ENCODE measurements at places on chromosomes 12 and 14.

- H3K27me3 ChIP-seq, result peaks cover 38% of the 10 kb centered on the region
- no peaks in the 10 kb centered on the region for H3K36me3 ChIP-seq
- no peak overlapping the region for H3K27ac ChIP-seq
- peak overlapping the region; percentile 26 for H3K4me3 ChIP-seq
Observed at GRCh38 chr12:49540229-49541139, 1.7 kb downstream of the KCNH3 start.

- H3K4me1 ChIP-seq, result peaks cover 28% of the 10 kb centered on the region
- DNase-seq, result peak; percentile 47
- H3K4me3 ChIP-seq, result peak overlapping the region; percentile 86
- H3K27ac ChIP-seq, result peak overlapping the region; percentile 92
- H3K36me3 ChIP-seq, result peaks cover 3% of the 10 kb centered on the region
Observed at GRCh38 chr12:7959701-7960121, 23.7 kb upstream of the SLC2A3 start.

DNA sequence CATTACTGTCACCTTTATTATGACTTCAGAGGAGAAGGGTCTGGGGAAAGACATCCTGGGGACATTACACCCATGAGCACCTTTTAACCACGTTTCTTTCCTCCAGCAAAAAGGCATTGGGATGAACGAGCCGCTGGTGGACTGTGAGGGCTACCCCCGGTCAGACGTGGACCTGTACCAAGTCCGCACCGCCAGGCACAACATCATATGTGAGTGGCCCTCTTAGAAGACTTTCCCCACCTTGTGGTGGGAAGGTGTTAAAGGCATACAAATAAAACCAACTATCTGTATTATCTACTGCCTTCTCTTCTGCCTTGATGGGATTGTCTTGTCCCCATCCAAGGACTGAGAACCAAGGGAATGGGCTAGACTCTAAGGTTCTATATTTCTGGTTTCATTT lies 6.0 kb downstream of the PSMD9 start:
- no peak for DNase-seq
- H3K27ac ChIP-seq, result no peak overlapping the region
- peaks cover 21% of the 10 kb centered on the region for H3K36me3 ChIP-seq
- H3K4me1 ChIP-seq, result peaks cover 34% of the 10 kb centered on the region
- no peaks in the 10 kb centered on the region for H3K27me3 ChIP-seq
- H3K4me3 ChIP-seq, result no peak overlapping the region

- H3K4me3 ChIP-seq, result no peak overlapping the region
- DNase-seq, result no peak
- no peaks in the 10 kb centered on the region for H3K36me3 ChIP-seq
- H3K27ac ChIP-seq, result no peak overlapping the region
Observed at GRCh38 chr14:38522724-38523123, 266.8 kb upstream of the CLEC14A start.

DNA sequence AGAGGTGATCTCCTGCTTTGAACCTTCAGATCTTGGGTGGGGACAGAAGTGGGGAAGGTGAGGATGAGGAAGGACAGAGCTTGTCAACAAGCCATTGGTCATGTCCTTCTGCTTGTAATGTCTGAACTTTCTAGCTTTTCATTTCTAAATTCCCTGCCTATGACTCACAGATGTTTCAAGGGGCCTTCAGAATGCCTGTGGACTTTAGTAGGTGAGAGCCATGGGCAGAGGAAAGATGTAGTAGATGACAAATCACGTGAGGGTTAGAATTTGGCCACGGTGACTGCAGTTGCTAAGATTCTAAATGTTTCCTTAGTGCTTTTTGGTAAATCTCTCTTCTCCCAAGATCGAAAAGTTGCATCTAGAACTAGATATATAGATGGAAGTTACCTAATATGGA lies 18.7 kb upstream of the CREBL2 start:
- DNase-seq, result no peak
- H3K27me3 ChIP-seq, result peaks cover 4% of the 10 kb centered on the region
- H3K36me3 ChIP-seq, result no peaks in the 10 kb centered on the region
- H3K27ac ChIP-seq, result no peak overlapping the region
- H3K4me3 ChIP-seq, result no peak overlapping the region

- peaks cover 23% of the 10 kb centered on the region for H3K4me1 ChIP-seq
- no peak overlapping the region for H3K4me3 ChIP-seq
- peaks cover 19% of the 10 kb centered on the region for H3K36me3 ChIP-seq
- H3K27me3 ChIP-seq, result no peaks in the 10 kb centered on the region
Observed at GRCh38 chr12:109944561-109945359, 44.7 kb downstream of the TCHP start.

GRCh38 chr12:25480145-25480544 lies 72.9 kb downstream of the LMNTD1 start:
- H3K36me3 ChIP-seq, result no peaks in the 10 kb centered on the region
- no peaks in the 10 kb centered on the region for H3K27me3 ChIP-seq
- H3K27ac ChIP-seq, result no peak overlapping the region
- no peak for DNase-seq

GRCh38 chr12:103697971-103698751 lies 111.1 kb downstream of the STAB2 start:
- H3K4me1 ChIP-seq, result peaks cover 9% of the 10 kb centered on the region
- peaks cover 20% of the 10 kb centered on the region for H3K27me3 ChIP-seq
- H3K4me3 ChIP-seq, result no peak overlapping the region
- DNase-seq, result no peak

DNA sequence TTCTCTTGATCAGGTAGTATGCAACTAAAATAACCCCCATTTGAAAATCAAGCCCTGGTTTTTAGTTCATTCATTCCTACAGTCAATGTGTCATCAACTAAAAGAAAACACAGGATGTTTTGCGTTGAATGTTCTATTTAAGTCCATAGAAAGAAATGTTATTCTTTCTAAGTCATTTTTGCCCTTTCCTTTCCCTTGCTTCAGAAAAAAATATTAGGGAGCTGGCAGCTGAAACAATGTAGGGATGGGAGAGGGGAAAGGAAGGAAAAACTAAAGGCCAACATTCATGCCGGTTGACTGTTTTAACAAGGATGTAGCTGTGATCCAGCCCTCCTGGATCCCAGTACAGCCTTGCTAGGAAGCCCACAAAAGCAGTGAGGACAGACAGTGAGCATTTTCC lies 155.1 kb downstream of the BTG1 start:
- no peaks in the 10 kb centered on the region for H3K27me3 ChIP-seq
- no peak overlapping the region for H3K4me3 ChIP-seq
- peaks cover 48% of the 10 kb centered on the region for H3K4me1 ChIP-seq
- peaks cover 13% of the 10 kb centered on the region for H3K36me3 ChIP-seq

DNA sequence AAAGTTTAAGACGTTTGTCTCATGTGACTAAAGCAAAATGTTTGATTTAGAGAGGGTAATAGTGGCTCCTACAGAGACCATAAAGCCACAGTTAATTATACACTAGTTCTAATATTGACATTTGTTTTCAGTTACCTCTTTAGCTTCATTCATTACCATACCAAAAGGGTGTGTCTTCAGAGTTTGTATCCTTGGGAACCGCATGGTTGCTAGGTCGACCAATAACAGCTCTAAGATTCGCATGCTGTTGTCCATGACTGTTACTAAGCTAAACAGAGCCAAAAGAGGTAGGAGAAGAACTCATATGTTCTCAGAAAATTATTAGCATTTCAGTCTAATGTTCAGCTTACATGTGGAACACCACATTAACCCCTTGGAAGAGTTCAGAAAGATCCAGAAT lies 36.2 kb upstream of the ETNK1 start:
- H3K36me3 ChIP-seq, result no peaks in the 10 kb centered on the region
- no peak overlapping the region for H3K27ac ChIP-seq
- no peak for DNase-seq
- peaks cover 4% of the 10 kb centered on the region for H3K27me3 ChIP-seq

DNA sequence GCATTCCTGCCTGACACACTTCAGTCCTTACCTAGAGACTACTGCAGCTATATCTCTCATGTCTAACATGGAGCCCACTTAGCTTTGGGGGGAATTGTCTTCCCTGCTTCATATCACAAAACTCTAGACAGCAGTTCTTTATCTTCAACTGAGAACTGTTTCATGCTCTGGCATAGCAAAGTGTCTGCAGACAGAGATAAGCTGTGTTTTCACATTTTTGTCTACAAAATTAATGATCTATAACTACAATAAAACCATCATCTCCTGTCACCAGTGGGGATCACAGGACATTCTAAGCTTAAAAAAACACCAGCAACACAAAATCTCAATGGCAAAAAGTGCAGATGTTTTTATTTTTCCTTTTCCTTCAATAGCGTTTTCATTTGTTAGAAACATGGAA lies 137.1 kb upstream of the VRK1 start:
- H3K27me3 ChIP-seq, result peaks cover 36% of the 10 kb centered on the region
- peaks cover 2% of the 10 kb centered on the region for H3K36me3 ChIP-seq
- no peak overlapping the region for H3K4me3 ChIP-seq
- no peak for DNase-seq
- no peaks in the 10 kb centered on the region for H3K4me1 ChIP-seq
- no peak overlapping the region for H3K27ac ChIP-seq

DNA sequence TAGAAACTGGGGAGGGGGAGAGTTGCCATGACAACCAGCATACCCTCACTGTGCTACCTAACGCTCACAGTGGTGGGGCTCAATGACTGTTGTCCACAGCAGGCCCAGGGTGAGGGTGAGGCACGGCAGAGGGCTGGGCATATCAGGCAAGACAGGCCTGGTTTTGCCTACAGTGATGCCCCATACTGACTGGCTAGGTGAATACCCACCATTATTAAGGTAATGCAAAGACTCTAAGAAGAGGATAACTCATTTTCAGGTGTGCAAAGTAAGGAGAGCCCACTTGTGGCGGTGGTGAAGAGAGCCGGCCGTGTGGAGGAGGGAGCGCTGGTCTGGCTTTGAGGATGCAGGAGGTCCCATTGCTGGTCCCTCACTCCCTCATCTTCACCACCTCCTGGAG lies 422.3 kb downstream of the FUT8 start:
- DNase-seq, result no peak
- H3K27me3 ChIP-seq, result no peaks in the 10 kb centered on the region
- peaks cover 39% of the 10 kb centered on the region for H3K4me1 ChIP-seq
- no peak overlapping the region for H3K27ac ChIP-seq
- no peak overlapping the region for H3K4me3 ChIP-seq
- no peaks in the 10 kb centered on the region for H3K36me3 ChIP-seq

DNA sequence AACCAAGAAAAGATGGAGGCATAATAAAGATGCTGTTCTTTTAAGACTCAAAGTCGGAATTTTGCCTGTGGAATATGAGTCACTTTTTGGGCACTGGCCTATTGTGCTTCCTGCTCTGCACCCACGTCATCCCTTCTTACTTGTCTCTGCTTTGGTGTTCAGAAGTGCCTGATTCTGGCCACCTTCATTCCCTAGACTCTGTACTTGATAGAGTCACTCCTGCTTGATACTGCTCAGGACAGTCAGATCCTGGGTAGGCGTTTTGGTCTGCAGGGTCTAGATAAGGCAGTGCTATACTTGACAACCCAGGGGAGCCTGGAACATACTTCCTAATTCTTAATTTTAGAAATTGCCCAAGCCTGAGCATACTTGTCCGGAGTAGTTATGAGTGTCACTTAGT lies 1.9 kb downstream of the LRRK2 start:
- peaks cover 47% of the 10 kb centered on the region for H3K27me3 ChIP-seq
- no peak for DNase-seq

GRCh38 chr12:127257366-127257935 lies 1009.5 kb upstream of the TMEM132C start:
- DNase-seq, result no peak
- H3K4me3 ChIP-seq, result no peak overlapping the region
- no peak overlapping the region for H3K27ac ChIP-seq
- H3K4me1 ChIP-seq, result no peaks in the 10 kb centered on the region

GRCh38 chr12:111330800-111331752 lies 37.8 kb downstream of the PHETA1 start:
- no peak for DNase-seq
- no peaks in the 10 kb centered on the region for H3K36me3 ChIP-seq
- H3K4me1 ChIP-seq, result peaks cover 3% of the 10 kb centered on the region
- H3K27me3 ChIP-seq, result peaks cover 7% of the 10 kb centered on the region

GRCh38 chr14:100282766-100283419 lies 23.4 kb downstream of the SLC25A29 start:
- DNase-seq, result no peak
- peaks cover 5% of the 10 kb centered on the region for H3K36me3 ChIP-seq
- H3K27ac ChIP-seq, result peak overlapping the region; percentile 39

DNA sequence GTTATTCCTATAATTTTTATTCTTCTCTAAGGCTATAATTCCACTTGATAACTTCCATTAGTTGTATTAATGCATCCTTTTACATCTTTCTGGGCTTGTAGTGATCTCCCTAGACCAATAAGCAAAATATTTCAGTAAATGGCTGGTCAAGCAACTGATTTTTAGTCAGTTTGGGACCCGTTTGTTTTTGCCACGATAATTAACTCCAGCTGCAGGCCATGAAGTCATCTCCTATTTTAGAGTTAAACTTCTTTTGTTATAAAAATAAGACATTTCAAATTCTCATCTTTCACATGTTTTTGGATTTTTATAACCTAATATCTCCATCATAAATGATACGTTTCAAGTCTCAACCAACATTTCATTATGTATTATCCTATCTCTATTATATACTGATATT lies 49.4 kb downstream of the MAGOHB start:
- H3K4me3 ChIP-seq, result no peak overlapping the region
- H3K4me1 ChIP-seq, result peaks cover 69% of the 10 kb centered on the region
- H3K36me3 ChIP-seq, result peaks cover 49% of the 10 kb centered on the region
- H3K27ac ChIP-seq, result peak overlapping the region; percentile 19
- DNase-seq, result no peak

DNA sequence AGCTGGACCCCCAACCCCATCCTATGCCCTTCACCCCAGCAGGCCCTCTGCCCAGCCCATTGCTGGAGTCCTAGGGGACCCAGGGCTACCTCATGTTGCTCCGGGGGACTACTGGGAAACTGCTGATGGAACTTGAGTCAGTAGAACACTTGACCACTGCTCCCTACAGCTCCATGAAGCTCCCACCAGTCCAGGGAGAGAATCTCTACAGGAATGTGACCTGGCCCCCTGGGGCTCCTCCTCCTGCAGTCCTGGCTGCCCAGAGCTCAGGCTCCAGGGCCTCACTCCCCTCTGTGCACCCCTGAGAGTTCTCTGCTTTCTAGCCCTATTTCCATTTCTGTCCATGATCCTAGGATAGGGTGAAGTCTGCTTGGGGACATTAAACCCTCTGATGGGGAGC lies 10.8 kb upstream of the AQP2 start:
- no peaks in the 10 kb centered on the region for H3K36me3 ChIP-seq
- peaks cover 3% of the 10 kb centered on the region for H3K4me1 ChIP-seq
- no peaks in the 10 kb centered on the region for H3K27me3 ChIP-seq
- H3K27ac ChIP-seq, result no peak overlapping the region
- no peak for DNase-seq

- no peaks in the 10 kb centered on the region for H3K27me3 ChIP-seq
- H3K4me1 ChIP-seq, result no peaks in the 10 kb centered on the region
- no peaks in the 10 kb centered on the region for H3K36me3 ChIP-seq
- no peak overlapping the region for H3K27ac ChIP-seq
Observed at GRCh38 chr14:26938054-26938453, 340.2 kb upstream of the NOVA1 start.

GRCh38 chr12:99135376-99135775 lies 490.3 kb downstream of the APAF1 start:
- no peaks in the 10 kb centered on the region for H3K27me3 ChIP-seq
- no peaks in the 10 kb centered on the region for H3K4me1 ChIP-seq
- H3K4me3 ChIP-seq, result no peak overlapping the region
- H3K27ac ChIP-seq, result no peak overlapping the region
- DNase-seq, result no peak
